ENCODE measurements at places on chromosomes 4 and X.

GRCh38 chrX:70016513-70016912 lies 33.2 kb downstream of the AWAT2 start:
- DNase-seq = no peak

- no peak for DNase-seq
Observed at GRCh38 chrX:46716796-46717195, 42.1 kb downstream of the SLC9A7 start.

DNA sequence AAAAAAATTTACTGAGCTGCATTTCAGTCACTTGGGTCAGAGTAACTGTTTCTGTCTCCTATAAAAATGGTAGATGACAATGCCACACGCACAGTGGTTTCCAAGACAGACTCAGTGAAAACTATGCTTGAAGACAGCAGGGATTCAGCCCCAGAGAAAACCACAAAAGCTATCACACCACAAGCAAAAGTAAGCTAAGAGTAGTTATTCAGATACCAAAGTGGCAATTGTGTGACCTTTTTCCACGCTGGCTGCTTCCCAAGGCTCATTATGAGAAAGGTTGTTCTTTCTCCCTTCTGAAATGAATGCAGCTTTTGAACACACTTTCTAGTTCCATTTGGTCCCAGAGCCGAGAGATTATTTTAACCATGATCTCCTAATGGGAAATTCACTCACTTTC lies 46.4 kb upstream of the GPM6B start:
- no peak for DNase-seq

DNA sequence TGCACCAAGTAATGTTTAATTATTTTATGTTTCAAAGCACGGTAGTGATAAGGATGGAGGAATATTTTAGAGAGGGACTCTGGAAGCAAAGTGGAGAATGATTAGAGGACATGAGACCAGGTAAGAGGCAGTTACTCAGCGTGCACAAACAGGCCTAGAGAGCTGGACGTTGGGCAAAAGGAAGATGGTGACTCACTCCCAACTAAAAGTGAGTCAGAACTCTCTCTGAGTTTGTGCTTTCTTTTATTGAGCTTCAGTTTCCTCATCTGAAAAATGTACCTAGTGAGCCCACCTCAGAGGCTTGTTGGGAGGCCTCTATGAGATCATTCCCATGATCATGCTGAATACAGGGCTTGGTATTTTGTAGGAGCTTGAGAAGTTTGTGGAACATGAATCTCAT lies 1.6 kb upstream of the ZC4H2 start:
- no peak for DNase-seq

- no peak for DNase-seq
Observed at GRCh38 chr4:40316333-40316781, 18.8 kb upstream of the CHRNA9 start.

DNA sequence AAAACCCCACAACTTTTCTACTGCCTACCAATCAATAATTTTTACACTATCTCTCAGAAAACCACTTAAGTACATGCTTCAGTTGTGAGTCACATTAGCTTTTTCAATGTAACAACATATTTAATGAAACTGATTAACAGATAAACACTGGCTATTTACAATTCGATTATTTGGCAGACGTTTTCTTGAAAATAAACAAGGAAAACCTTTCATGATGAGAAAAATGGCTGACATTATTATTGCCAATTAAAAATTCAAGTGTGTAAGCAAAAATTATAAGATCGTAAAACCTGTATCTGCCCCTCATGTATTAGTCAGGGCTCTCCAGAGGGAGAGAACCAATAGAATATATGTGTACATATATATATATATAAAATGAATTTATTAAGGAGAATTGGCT lies 1555.5 kb upstream of the IGFBP7 start:
- no peak for DNase-seq

DNA sequence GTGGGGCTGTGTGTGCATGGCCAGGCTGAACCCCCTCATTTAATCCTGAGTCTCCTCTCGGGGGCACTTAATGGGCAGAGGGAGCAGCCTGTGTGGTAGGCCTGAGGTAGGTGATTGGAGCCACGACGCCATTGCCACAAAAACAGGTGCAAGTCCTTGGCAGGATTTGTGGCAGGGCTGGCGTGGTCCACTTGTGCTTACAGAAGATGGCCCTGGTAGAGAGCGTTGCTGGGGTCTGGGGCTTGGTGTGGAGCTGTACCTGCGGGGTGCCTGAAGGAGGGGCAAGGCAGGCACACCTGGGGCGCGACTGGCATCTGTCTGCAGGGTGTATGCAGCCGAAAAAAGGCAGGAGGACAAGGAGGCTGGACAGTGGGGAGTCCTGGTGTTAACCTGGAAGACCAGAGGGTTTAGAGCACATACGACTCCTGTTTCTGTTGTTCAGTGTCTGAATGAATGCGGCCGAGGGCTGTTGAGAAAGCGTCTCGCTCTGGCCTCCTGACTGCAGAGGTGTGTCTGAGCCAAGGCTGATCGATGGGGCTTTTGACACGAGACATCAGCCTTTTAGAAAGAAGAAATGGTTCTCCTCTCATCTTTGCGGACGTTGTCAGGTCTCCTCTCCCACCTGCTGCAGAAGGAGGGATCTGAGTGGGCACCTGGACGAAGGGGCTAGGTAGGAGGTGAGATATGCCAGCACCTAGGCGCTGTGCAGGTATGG lies 52.0 kb downstream of the TBC1D14 start:
- DNase-seq = no peak

- no peak for DNase-seq
Observed at GRCh38 chrX:149987613-149988012, 49.3 kb upstream of the EOLA2 start.

GRCh38 chr4:153570228-153570973 lies 104.2 kb downstream of the TMEM131L start:
- DNase-seq = no peak

DNA sequence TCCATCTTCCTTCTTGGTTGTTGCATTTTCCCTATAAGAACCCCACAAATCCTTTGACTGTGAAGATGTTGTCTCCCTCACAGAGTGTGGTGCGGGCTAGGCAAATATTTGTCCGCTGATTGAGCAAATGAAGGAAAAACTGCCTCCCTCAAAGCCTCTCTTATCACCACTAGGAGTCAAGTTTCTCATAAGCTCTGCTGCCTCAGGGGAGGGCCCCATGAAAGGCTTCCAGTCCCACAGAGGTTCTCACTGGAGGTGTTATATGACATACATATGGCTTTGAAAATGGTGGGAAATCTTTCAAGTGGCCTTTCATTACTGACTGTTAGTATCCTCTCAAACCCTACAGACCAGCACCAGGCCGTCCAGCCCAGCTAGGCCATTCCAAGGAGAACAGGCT lies 9.3 kb downstream of the VGLL1 start:
- no peak for DNase-seq

GRCh38 chr4:159146488-159146887 lies 43.6 kb downstream of the RAPGEF2 start:
- no peak for DNase-seq

- DNase-seq = no peak
Observed at GRCh38 chr4:1795299-1796195, 2.5 kb downstream of the FGFR3 start.

DNA sequence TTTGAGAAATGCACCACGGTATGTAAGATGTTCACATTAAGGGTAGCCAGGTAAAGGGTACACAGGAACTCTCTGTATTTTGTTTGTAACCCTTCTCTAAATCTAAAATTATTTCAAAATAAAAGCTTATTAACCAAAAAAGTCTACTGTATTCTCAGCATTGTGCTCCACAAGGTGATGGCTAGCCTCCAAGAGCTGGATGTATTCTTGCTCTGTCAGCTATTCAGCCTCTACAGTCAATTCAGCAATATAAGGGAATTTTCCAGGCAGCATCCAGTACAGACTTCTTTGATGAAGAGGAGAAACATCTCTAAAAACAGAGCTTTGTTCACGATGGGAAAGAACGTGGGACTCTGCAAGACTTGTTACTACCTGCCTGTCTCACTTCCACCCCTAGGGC lies 63.5 kb upstream of the MAOA start:
- DNase-seq = no peak

- DNase-seq = no peak
Observed at GRCh38 chrX:46715997-46716396, 42.9 kb downstream of the SLC9A7 start.

DNA sequence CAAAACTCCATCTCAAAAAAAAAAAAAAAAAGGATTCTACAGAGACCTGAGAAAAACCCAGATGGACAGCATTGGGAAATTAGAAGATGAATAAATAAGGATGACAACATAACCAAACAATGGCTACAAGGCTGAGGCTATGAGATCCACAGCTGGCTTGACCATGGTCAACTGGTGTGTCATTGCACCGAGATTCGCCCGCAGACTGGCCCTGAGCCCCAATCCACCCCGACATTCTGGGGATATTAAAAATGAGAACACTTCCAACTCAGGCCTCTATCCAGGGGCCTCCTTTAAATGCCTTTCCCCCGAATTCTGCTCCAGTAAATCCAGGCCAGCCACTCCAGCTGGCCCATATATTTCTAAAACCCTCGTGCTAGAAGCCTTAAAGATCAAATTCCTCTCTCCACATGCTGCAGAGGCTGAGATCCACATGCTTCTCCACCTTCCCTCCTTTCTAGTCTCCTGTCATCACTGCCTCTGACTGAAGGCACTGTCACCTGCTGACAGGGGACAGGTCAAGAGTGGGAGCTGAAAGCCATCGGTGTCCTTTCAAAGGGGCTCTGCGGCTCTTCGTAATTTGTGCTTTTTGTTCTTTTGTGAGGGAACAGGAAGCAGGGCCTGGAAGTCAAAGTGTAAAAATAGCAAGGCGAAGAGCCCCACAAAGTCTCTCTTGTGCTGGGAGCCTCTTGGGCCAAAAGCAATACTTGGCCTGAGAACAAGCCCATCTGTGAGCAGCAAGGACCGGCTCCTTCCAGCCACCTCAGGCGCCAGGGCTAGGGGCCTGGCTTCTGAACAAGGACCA lies 203.7 kb downstream of the NSUN7 start:
- DNase-seq = no peak
